ENCODE measurements at places on chromosomes 12 and 14.

DNA sequence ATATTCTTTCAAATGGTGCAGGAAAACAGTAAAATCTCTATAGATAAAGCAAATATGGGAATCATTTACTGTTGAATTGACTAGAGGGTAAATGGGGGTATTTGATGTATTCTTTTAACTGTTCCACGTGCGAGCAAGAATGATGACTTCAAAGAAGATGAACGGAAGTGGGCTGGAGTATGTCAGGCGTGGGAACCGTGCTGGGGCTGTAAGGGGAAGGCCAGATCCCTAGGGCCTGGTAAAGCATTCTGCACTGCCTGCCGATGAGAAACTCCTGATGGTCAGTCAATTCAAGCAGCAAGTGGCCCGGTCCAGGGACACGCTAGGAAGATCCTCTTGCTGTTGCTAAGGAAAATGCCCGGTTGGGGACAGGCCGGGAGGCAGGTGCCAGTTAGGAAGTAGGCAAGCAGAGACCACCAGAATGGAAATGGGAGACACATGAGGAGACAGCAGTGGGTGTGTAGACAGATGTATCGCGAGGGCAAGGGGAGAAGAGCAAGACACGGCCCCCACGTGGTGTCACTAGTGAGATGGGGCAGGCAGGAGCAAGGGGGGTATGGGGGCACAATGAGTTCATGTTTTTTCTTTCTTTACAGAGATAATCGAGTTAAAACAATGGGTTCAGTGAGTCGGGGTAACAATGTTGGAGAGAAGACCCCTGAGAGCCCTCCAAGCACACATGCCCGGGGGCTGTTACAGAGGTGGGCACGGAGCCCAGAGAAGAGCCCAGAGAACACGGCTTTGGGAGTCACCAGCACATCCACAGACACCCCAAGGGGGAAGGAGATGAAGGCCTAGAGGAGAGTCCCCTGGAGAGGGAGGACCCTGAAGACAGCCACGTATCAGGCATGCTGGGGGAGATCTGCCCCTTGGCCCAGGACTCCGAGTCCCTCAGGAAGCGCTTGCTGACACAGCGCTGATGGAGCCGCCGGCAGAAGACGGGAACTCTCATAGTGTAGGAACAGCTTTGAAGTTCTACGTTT lies 37.2 kb downstream of the FBXO21 start:
- DNase-seq: peak; percentile 16

DNA sequence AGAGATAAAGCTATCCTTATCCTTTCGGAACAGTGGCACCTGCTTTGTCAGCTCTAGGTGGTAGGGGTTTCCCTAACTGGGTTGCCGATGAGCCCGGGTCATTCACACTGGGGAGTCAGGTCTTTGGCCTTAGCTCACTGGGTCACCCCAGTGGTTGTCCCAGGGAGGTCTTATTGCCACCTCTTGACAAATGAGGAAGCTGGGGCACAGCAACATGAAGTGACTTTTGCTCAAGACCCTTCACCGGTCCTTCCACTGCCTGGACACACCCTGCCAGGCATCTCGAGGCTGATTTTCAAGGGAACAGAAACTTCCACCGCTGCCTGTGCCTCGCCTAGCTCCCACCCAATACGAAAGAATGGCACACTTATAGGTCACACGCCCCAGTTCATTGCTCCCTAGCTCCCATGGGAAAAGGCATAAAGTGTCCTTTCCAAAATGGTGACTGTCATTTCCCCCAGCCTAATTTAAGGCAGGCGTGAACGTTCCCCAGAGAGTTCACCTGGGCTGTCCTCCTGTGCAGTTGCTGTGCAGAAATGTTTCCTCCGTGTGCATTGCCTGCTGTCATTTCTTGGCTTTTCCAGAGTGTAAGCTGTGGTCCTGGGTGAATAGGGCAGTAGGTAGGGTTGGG lies 156.1 kb upstream of the CCND2 start:
- no peak for DNase-seq

- DNase-seq: no peak
These were observed 2.8 kb upstream of the MYL2 start for GRCh38 chr12:110923192-110923591.

- DNase-seq: no peak
These were observed 49.1 kb downstream of the FBXO33 start for GRCh38 chr14:39383026-39383660.

GRCh38 chr12:39986674-39987073 lies 119.2 kb downstream of the SLC2A13 start:
- DNase-seq: no peak

All from posterior cingulate gyrus (tissue), 11 donors.